Left ventricle myocardium inferior (tissue), 1 donor: ENCODE measurements at places on chromosomes 3 and 15.

DNA sequence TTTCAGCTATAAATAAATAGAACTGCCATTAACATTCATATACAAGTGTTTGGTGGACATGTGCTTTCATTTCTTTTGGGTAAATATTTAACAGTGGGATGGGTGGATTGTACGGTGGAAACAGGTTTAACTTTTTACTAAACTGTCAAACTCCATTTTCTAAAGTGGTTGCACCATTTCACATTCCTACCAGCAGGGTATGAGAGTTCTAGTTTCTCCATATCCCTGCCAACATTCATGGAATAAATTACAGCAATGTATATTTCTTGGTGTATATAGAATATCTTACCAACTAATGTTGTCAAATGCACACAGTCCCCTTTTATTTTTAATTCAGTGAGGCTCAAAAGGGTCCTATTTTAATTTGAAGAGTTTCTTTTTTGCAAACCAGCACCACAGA is 71.3 kb upstream of the CTXND1 start:
- no peak for DNase-seq

- peak; percentile 39 for DNase-seq
Measured at GRCh38 chr3:142724682-142725356, 985 bp downstream of the TRPC1 start.

DNA sequence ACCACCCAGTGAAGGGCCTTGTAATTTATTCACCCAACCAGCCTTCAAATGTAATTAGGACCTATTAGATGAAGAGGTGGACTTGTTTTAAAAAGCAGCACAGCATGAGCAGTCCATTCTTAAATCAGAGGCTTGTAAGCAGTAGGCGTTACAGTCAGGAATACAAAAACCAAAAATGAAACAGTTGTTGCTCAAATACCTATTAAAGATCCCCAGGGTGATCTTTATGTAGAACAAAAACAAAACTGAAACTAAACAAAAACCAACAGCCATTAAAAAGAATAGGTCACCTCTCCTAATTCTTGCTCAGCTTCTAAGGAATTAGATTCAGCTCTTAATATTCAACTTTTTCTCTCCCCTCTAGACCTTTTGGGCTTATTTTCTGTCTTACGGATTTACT is 104.9 kb upstream of the ST8SIA2 start:
- no peak for DNase-seq

DNA sequence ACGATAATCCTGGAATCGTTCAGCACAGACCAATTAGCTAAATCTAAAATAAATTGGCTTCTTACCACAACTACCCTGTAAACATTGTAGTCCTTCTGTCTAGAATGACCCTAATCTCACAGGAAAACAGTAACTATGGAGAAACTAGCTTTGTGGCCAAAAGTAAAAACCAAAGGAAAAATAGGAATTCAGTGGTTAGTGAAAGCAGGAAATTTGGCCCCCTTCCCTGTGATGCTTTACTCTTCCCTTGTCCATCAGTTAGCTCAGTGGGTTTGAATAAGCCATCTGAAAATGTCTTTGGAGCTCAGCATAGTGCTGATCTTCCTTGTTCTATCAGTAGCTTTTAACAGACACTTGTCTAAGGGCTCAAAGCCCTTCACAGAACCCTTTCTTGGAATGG is 1.6 kb downstream of the NMD3 start:
- DNase-seq = no peak

- DNase-seq = no peak
Measured at GRCh38 chr3:14824646-14825045, 5.9 kb downstream of the FGD5 start.

- DNase-seq = no peak
Measured at GRCh38 chr3:39013289-39013688, 38.5 kb downstream of the SCN11A start.
